Stimulated activated CD8-positive, alpha-beta memory T cell treated with anti-CD3 and anti-CD28 coated beads, Interleukin-2, amount 100 ng/mL, for 1 hour (primary cell): ENCODE measurements at places on chromosomes 16 and 17.

DNA sequence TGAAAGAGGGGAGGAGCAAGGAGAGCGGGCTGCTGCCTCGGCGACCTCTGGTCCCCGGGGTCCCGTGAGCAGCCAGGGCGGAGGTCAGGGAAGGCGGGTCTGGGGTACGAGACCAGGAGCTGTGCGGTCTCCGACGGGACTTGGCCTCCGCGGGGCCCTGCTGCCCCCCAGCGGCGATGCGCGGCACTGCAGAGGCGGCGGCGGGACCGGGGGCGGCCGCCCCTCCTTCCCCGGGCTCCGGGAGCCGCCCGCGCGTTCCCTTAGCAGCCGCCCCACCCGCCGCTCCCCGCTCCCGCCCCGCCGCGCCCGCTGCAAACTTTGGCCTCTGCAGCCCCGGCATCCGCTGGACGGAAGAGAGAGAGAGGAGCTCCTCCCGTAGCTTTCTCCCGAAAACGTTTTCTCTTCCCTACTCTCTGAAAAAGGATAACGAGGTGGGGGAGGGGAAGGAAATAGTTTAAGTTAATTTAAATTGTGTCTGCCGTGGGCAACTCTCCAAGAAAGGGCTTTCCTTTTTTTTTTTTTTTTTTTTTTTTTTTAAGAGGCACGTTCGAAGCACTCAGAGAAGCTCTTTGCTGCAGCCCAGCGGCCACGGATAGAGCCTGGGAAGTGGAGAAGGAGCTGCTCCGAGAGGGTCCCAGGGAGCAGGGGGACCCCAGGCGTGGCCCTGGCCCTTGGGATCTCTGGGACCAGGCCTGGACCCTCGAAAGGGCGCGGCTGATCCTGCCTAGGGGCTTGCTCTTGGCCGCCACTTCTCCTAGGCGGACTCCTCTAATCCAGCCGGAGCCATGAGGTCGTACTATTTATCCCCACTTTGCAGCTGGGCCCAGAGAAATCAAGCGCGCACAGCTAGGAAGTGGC lies 43.2 kb downstream of the C16orf82 start:
- peak; percentile 58 for DNase-seq

- DNase-seq: no peak
Measured at GRCh38 chr17:57253362-57254065, 2.8 kb upstream of the MSI2 start.

DNA sequence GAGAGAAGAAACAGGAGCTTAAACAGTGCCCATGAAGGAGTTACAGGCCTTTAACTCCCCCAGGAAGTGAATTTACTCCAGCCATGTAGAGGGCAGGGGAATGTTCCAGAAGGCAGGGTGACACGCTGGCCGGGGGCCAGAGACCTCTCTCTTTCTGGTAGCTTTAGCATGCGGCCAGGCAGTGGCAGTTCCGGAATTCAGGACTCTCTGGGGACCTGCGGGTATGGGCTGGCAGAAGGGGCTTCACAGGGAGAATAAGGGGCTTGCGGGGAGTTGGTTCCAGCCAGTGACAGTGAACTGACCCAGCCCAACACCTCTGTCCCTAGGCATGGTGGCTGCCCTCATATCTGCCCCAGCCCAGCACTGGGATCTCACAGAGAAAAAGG lies 40.0 kb downstream of the MYH3 start:
- DNase-seq: no peak

GRCh38 chr17:34739386-34739785 lies 160.0 kb downstream of the TMEM132E start:
- no peak for DNase-seq

DNA sequence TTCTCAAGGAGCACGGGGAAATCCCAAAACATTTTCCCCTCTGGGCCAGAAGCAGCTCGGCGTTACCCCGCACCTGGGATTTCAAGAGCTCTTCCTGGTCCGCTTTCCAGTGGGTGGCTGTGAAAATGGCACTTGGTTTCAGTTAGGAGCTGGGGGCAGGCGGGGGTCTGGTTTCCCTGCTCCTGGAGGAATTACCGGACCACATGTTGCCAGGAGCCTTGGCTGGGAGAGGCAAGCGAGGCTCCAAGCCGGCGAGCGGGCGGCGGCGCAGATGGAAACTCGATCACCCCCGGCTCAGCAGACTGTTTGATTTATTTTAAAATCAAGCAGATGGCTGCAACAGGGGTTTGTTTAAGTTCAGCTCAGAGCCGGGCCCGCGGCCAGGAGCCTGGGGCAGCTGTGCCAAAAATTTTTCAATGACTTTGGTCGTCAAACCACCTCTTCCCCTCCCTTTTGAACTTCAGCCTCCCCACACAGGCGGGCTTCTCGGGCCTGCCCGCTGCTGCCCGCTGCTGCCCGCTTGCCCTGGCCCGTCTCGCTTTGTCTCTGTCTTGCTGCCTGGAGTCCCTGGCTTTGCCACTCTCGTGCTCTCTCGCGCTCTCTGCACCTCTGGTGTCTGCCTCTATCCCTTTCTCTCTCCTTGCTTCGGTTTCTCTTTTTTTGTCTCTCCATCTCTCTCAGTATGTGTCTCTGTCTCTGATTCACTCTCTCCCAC lies 108.0 kb upstream of the CIBAR2 start:
- no peak for DNase-seq

- no peak for DNase-seq
Measured at GRCh38 chr17:36824678-36825101, 112.6 kb upstream of the LHX1 start.

GRCh38 chr16:27430923-27431484 lies 29.0 kb downstream of the IL21R start:
- DNase-seq: no peak

DNA sequence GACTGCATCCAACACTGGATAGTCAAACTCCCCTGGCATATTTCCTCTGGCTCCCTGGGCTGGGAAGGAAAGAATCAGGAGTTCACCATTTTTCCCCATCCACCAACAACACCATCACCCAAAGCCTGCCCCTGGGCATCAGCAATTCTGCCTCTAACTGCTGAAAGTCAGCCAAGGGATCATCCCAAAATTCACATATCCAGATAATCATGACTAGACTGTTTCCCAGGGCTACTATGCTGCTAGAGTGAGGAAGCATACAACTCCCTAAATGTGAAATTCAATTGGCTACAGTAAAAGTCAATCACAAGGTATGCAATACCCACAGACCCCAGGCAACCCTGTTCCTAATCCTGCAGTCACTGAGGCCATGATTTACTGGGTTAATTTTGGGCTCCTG lies 230.6 kb downstream of the C16orf95 start:
- no peak for DNase-seq

- DNase-seq: no peak
Measured at GRCh38 chr17:73611630-73612029, 32.6 kb downstream of the SDK2 start.

DNA sequence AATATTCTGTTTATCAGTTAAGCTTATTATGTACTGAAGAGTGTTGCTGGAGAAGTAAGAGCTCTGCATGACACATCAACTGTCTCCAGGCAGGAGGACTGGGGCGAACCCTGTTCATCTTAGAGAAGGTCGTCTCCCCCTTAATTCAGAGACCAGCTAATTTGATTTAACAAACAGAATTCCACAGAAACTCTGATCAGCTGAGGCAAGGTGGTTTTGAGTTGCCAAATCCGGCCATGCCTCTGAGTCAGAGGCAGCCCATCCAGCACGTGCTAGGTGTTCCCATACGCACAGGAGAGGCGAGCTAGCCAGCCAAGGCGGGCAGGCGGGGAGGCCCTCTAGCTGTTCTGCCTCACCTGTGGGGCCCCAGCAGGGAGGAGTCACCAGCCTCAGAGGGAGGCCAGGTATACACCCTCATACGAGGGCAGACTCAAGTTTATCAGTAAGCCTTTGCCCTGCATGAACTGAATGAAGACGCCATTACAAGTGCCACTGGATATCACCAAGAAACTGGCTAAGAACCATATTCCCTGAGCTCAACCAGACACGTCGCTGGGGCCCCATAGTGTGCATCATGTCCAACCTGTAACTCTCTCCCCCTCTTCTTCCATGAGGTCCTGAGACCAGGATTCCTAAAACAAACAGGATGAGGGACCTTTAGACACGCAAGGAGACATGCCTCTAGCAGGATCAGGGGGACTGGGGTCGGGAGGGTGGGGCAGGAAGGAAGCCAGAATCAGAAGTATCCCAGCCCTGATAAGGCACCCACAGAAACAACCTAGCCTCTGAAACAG lies 25.7 kb downstream of the STAT5A start:
- DNase-seq: no peak

DNA sequence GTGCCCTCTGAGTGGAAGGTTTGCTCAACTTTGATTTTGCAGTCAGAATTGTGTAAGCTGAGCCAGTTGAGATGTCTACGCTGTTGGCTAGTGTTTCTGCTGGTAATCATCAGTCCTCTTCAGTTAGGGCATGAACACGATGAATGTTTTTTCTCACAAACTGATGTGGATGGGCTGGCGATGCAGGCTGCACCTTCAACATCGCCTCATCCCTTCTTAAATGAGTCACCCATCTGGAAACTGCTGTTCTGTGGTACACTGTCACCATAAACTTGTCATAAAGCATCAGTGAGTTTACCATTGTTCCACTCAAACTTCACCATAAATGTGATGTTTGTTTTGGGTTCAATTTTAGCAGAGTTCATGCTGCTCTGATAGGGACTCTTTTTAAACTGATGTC lies 8.4 kb downstream of the C16orf95 start:
- no peak for DNase-seq

- DNase-seq: no peak
Measured at GRCh38 chr16:88424587-88425235, 28.4 kb upstream of the ZFPM1 start.

DNA sequence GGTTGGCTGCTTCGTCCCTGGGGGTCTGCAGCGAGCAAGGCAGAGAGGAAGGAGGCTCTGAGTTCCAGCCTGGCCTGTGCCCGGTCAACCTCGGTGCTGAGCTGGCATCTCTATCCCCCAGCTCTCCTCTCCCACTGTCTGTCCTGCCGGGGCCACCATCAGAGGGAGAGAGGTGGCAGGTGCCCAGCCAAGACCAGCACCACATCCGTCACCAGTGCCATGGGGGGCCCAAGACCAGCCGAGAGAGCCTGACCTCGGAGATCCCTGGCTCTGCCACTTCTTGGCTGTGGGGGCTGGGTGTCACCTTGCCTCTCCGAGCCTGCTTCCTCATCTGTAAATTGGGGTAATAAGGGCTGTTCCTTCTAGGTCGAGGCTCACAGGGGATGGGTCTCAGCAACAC lies 560 bp upstream of the P2RX1 start:
- no peak for DNase-seq

DNA sequence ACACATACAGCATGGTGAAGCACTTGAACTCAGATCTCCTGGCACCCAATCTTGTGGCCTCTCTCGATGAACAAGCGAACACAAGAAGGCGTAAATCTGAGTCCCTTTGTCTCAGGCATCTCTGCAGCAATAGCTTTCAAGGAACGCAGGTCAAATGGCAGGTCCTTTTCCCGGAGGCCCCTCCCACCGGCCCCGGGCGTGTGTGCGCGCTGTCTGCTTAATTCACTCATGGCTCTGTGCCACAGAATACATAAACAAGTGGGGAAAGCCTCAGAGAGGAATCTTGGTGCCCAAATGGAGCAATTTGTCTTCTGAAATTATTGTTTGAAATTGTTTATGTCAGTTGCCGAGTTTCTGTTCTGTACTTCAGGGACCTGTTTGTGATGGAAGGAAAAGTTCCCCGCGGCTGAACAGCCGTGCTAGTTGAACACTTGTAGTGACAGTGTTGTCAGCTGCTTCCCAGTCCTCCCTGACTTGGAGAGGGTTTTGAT lies 14.8 kb downstream of the MYOCD start:
- no peak for DNase-seq

- DNase-seq: no peak
Measured at GRCh38 chr16:27468941-27469531, 67.1 kb downstream of the IL21R start.

DNA sequence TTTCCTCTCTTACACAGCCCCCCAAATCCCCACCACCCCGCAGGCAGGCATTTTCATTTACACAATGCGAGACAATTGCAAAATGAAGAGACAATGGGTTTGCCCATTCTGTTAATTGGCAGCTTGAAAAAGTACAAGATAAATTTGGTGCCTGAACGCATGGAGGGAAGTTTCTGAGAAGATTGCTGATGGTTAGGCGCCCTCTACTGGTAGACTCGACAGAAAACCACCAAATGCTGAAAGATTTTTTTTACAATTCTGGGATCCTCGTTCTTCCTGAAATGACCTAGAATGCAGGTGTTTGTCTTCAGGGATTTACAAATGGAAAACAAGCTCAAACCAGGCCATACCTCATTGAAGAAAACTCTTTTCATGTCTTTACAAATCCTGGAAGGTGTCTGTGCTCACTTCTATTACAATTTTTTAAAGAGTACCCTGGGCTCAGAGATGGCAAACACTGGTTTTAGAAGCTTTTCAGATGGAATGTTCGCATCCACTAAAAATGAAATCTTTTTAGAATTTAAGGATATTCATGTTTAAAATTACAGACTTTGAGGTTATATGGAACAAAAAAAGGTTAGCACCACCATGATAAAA lies 338.5 kb downstream of the PMP22 start:
- DNase-seq: peak; percentile 29
